ENCODE measurements at places on chromosomes 6 and 20.

- no peak for DNase-seq
Measured at GRCh38 chr6:16511040-16511660, 250.1 kb downstream of the ATXN1 start.

DNA sequence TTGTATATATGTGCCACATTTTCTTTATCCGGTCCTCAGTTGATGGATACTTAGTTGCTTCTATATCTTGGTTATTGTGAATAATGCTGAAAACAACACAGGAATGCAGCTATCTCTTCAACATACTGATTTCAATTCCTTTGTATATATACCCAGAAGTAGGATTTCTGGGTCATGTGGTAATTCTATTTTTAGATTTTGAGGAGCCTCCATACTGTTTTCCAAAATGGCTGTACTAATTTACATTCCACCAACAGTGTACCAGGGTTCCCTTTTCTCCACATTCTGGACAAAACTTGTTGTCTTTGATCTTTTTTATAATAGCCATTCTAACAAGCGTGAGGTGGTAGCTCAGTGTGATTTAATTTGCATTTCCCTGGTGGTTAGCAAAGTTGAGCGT, 1.6 kb downstream of the SIRT5 start:
- DNase-seq: no peak

- DNase-seq: no peak
Measured at GRCh38 chr6:14719270-14719669, 526.6 kb upstream of the JARID2 start.

DNA sequence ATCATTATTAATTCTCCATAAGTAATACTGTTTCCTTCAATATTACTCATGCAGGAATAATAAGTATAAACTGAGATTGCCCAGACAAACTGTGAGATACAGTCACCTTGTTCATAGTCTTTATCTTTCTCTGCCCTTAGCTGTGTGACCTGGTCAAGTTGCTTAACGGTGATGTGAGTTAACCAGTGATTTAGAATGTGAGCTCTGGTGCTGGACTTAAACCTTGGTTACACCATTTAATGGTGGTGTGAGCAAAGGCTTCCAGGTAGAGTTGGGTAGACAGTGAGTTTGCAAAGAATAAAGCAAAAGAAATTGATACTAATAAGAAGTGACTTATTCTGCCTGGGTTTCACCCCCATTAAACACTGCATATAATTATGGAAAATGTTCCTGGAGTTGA, 86.2 kb upstream of the DEFB112 start:
- DNase-seq: no peak

GRCh38 chr6:43855247-43855646, 85.2 kb downstream of the VEGFA start:
- DNase-seq: no peak

GRCh38 chr6:55176958-55177357, 2.6 kb downstream of the HCRTR2 start:
- no peak for DNase-seq

GRCh38 chr6:131636880-131637792, at the start of gene ENPP3:
TSS of gene ENPP3 (plus strand) at chr6:131637302. CDS start at chr6:131637385, 83 bp downstream.
- no peak for DNase-seq

DNA sequence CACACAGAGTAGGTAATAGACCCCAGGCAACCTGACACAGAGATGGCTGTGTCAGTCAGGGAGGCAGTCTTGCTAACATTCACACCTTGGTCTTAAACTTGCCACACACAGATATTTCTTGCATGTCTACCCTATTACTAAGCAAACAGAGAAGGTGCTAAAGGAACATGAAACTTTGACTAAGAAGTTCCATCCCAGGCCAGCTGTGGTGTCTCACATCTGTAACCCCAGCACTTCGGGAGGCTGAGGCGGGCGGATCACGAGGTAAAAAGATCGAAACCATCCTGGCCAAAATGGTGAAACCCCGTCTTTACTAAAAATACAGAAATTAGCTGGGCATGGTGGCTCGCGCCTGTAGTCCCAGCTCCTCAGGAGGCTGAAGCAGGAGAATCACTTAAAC, 222.4 kb upstream of the JARID2 start:
- DNase-seq: no peak

DNA sequence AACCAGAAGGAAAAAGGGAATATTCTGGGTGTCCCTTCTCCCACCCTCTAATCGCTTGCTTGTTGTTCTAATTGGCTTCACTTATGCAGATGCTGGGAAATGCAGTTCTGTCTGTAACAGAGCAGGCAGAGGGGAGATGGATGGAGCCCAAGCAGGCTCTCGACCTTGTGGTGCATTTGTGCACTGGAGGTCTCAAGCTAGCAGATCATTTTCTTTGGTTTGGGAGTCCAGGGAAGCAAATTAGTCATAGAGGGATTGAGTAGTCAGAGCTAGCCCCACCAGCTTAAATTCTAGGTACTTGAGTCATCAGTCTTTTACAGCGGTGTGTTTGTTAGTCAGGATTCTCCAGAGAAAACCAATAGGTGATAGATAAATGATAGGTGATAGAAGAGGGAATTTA, 234.7 kb upstream of the ECI2 start:
- no peak for DNase-seq
